ENCODE measurements at places on chromosomes 7 and 10. TPM values are rescaled to one million over a fixed set of nuclear protein-coding genes. Genes with fewer than 3 reads are reported as not detected.

DNA sequence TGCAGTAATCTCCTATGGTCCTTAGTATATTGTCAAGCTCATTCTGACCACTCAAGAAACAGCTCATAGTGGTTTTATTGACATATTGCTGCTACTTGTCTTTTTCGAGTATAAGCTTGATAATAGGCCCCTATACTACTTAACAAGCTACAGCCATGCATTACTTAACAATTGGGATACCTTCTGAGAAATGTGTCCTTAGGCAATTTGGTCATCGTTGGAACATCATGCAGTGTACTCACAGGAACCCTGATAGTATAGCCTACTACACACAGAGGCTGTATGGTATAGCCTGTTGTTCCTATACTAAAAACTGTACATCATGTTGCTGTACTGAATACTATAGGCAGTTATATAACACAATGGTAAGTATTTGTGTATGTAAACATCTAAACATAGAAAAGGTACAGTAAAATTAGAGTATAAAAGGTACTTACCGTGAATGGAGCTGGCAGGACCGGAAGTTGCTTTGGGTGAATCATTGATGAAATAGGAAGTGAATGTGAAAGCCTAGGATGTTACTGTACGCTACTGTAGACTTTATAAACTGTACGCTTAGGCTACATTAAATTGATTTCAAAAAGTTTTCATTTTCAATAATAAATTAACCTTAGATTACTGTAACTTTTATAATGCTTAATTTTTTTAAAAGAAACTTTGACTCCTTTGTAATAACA is 160.9 kb downstream of the LRRC4 start:
- DNase-seq = no peak

The ASAH2 gene
- total RNA-seq = 1.2 TPM

The SDK1 gene
- 9.9 TPM for total RNA-seq

GRCh38 chr7:2317556-2318293 is 3.5 kb upstream of the SNX8 start:
- DNase-seq = no peak

Data from tongue (tissue), 3 donors.